ENCODE measurements at places on chromosomes 4 and X.
A peak's percentile ranks its signal among the peaks of the same experiment; 100 is the strongest.

GRCh38 chr4:36142504-36142903, 101.8 kb downstream of the ARAP2 start:
- H3K36me3 ChIP-seq: peaks cover 33% of the 10 kb centered on the region
- H3K4me1 ChIP-seq: peaks cover 9% of the 10 kb centered on the region
- no peak for DNase-seq
- H3K27me3 ChIP-seq: no peaks in the 10 kb centered on the region

DNA sequence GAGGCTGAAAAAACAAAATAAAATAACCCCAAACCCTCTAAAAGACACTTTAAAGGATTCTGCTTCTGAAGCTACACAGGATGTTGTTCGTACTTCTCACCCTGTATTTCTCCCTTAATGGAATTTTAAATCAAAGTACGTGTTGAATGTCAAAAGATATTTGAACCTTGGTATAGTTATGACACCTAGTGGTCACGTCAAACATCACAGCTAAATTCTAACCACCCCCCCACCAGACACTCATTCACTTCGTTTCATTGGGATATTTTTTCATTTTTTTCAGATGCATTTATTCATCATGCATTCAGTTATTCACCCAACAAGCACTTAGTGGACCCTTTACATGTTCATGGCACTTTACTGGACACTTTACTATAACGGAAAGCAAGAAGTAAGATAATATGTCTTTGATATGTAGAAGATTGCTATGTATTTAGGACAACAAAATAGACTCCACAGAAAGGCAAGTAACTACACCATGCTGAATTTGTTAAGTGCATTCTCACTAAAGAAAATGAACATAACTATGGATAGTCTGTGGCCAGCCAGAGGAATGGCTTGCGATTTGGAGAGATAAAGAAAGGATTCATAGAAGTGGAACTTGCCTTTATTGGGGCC, 62.5 kb upstream of the GPR174 start:
- H3K27me3 ChIP-seq: no peaks in the 10 kb centered on the region
- H3K27ac ChIP-seq: peak overlapping the region; percentile 89
- H3K4me3 ChIP-seq: peak overlapping the region; percentile 71

- H3K4me3 ChIP-seq: no peak overlapping the region
- H3K27ac ChIP-seq: peak overlapping the region; percentile 96
- H3K36me3 ChIP-seq: no peaks in the 10 kb centered on the region
- H3K4me1 ChIP-seq: peaks cover 70% of the 10 kb centered on the region
Observed at GRCh38 chr4:184283659-184284335, 66.1 kb upstream of the ENPP6 start.

GRCh38 chr4:116561768-116562167, 523.6 kb downstream of the TRAM1L1 start:
- H3K4me3 ChIP-seq: no peak overlapping the region
- H3K27ac ChIP-seq: no peak overlapping the region
- no peak for DNase-seq
- H3K27me3 ChIP-seq: no peaks in the 10 kb centered on the region

DNA sequence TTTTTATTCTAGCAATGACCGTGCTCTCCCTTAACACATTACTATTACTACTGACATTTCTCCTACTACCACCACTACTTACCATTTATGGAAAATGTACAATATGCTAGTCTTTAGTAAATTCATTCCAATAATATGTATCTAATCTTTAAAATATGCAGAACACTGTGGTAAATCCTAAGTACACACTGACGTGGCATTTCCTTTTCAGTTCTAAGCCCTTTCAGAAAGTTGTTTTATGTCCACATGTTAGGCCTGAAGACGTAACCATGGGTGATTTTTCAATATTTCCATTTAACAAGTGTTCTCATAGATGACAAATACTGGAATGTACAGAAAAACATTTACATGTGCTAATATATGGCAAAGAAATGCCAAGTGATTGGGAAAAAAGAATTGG, 268.6 kb upstream of the SLIT2 start:
- H3K27me3 ChIP-seq: no peaks in the 10 kb centered on the region
- H3K4me3 ChIP-seq: no peak overlapping the region
- no peak overlapping the region for H3K27ac ChIP-seq
- H3K36me3 ChIP-seq: no peaks in the 10 kb centered on the region
- no peaks in the 10 kb centered on the region for H3K4me1 ChIP-seq

GRCh38 chrX:107672955-107673378, 44.7 kb downstream of the PRPS1 start:
- no peaks in the 10 kb centered on the region for H3K27me3 ChIP-seq
- H3K4me1 ChIP-seq: peaks cover 34% of the 10 kb centered on the region
- peak overlapping the region; percentile 95 for H3K27ac ChIP-seq
- no peaks in the 10 kb centered on the region for H3K36me3 ChIP-seq
- H3K4me3 ChIP-seq: peak overlapping the region; percentile 55
- DNase-seq: peak; percentile 80

GRCh38 chr4:139279760-139280620, at the start of gene MGARP:
MGARP (minus strand) TSS chr4:139280225; CDS start chr4:139280158, 67 bp downstream.
- H3K4me3 ChIP-seq: peak within 1 kb of the TSS; percentile 72
- peaks cover 13% of the 10 kb centered on the region for H3K4me1 ChIP-seq
- DNase-seq: peak; percentile 38
- no peak within 1 kb of the TSS for H3K27ac ChIP-seq

GRCh38 chr4:71006203-71006907, 12.9 kb downstream of the DCK start:
- no peak for DNase-seq
- peak overlapping the region; percentile 45 for H3K4me3 ChIP-seq
- H3K27me3 ChIP-seq: no peaks in the 10 kb centered on the region
- peaks cover 76% of the 10 kb centered on the region for H3K4me1 ChIP-seq
- H3K36me3 ChIP-seq: peaks cover 26% of the 10 kb centered on the region
- H3K27ac ChIP-seq: peak overlapping the region; percentile 87

GRCh38 chrX:15882704-15883539, 28.3 kb upstream of the AP1S2 start:
- DNase-seq: peak; percentile 26
- H3K27ac ChIP-seq: peak overlapping the region; percentile 69
- peaks cover 3% of the 10 kb centered on the region for H3K27me3 ChIP-seq
- H3K4me1 ChIP-seq: peaks cover 16% of the 10 kb centered on the region

DNA sequence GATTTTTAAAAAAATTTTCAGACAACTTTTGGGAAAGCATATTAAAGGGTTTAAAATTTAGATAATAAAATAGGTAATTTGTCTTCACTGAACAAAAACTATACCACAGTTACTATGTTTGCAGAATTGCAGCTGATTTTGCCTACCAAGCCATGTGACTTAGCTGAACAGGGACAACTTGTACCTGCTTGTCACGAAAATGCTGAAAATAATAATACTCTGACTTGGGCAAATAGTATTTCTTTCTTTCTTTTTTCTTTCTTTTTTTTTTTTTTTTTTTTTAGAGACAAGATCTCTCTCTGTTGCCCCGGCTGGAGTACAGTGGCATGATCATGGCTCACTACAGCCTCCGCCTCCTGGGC, 225.2 kb upstream of the PPP1R2C start:
- no peak overlapping the region for H3K27ac ChIP-seq
- no peak overlapping the region for H3K4me3 ChIP-seq

- no peaks in the 10 kb centered on the region for H3K4me1 ChIP-seq
- H3K4me3 ChIP-seq: no peak overlapping the region
- H3K36me3 ChIP-seq: no peaks in the 10 kb centered on the region
- DNase-seq: no peak
- no peak overlapping the region for H3K27ac ChIP-seq
Observed at GRCh38 chr4:157304769-157305168, 84.2 kb downstream of the GRIA2 start.

GRCh38 chr4:176034499-176034898, 31.1 kb upstream of the WDR17 start:
- no peak for DNase-seq
- H3K36me3 ChIP-seq: no peaks in the 10 kb centered on the region
- H3K4me1 ChIP-seq: peaks cover 2% of the 10 kb centered on the region
- no peaks in the 10 kb centered on the region for H3K27me3 ChIP-seq

DNA sequence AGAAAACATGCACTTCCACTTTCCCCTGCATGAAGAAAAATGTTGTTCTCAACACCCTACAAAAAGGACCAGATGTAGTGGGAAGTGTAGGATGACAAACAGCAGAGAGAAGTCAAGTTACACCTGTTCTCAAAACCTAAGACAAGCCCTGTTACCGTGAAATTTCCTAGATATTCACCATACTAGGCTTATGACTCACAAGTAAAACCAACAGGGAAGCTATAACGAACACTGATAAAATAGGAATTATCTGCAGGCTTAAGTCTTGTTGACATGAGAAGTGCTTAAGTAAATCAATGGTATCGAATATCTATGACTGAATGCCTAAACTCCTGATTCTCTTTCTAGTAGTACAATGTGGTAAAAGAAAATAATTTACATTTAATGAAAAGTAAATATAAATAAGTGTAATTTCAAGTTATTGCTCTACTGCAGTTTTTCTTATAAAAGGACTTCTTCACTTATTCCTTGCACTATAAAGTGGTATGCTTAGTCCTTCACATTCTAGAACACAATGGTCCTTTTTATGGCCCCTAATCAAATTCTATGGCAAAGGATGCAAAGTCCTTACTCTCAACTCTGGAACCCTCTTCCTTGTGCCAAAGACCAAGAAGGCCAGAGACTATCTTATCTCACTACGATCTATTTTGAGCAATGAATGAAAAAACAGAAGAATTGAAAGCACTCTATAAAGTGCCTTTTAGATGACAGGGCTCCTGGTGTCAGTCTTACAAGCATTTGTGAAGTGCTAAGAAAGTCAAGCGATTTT, 19.6 kb downstream of the AP1S2 start:
- H3K27ac ChIP-seq: no peak overlapping the region
- no peak overlapping the region for H3K4me3 ChIP-seq
- H3K27me3 ChIP-seq: no peaks in the 10 kb centered on the region
- H3K36me3 ChIP-seq: peaks cover 3% of the 10 kb centered on the region
- peaks cover 4% of the 10 kb centered on the region for H3K4me1 ChIP-seq

DNA sequence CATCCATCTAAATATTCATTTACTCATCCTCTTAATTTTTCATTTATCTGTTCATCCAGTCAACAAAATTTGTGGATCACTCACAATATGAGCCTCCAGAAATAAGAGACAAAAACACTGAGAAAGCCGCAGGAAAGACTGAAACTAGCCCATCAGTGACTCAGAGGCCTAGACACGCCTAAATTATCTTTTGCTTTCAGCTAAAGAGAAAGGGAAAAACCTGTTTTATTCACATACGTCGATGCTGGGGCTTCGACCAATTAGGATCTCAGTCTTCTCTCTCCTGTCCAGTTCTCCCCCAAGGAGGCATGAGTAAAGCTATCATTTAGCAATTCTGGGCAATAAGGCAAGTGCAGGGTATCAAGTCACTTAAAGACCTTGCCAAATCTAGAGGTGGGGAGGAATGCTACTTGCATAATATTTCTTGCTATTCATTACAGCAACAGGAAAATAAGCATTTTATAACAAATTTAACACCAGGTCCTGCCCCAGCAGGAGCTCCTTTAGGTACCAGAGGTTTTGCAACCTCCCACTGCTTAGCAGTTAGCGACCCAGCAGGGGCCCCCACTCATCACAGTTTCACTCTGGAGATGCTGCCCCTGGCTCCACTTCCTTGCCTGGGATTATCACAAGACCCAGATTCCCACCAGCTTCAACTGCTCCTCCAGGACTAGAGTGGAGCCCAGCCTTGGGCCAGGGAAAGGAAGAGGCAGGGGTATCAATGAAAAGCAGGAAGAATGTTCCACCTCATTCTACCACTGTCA, 30.1 kb upstream of the TMEM154 start:
- H3K36me3 ChIP-seq: peaks cover under 1% of the 10 kb centered on the region
- DNase-seq: peak; percentile 22
- no peak overlapping the region for H3K4me3 ChIP-seq
- no peak overlapping the region for H3K27ac ChIP-seq
- no peaks in the 10 kb centered on the region for H3K4me1 ChIP-seq
- no peaks in the 10 kb centered on the region for H3K27me3 ChIP-seq

- no peak overlapping the region for H3K27ac ChIP-seq
- no peak overlapping the region for H3K4me3 ChIP-seq
- H3K36me3 ChIP-seq: peaks cover 42% of the 10 kb centered on the region
- no peak for DNase-seq
- H3K27me3 ChIP-seq: no peaks in the 10 kb centered on the region
Observed at GRCh38 chr4:51907006-51907669, 64.2 kb downstream of the DCUN1D4 start.

DNA sequence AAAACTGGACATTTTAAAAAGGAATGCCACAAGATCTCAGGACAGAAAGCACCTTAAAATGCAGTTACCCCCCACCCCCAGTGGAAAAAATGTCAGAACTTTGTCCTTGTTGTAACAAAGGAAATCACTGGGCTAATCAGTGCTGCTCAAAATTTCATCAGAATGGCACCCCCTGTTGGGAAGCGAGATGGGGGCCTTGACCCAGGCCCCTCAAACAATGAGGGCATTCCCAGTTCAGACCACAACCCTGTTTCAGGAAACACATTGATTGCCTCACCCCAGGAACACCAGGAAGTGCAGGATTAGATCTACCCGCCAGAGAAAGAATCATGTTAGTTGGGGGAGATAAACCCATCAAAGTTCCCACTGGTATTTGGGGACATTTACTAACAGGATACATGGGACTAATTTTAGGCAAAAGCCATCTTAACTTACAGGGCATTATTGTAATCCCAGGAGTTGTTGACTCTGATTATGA, 16.4 kb downstream of the SPIN2B start:
- DNase-seq: no peak
- no peaks in the 10 kb centered on the region for H3K4me1 ChIP-seq
- H3K27ac ChIP-seq: no peak overlapping the region
- peaks cover 42% of the 10 kb centered on the region for H3K36me3 ChIP-seq
- H3K4me3 ChIP-seq: no peak overlapping the region

- DNase-seq: no peak
- no peak overlapping the region for H3K4me3 ChIP-seq
- H3K27ac ChIP-seq: no peak overlapping the region
- no peaks in the 10 kb centered on the region for H3K4me1 ChIP-seq
- H3K27me3 ChIP-seq: no peaks in the 10 kb centered on the region
Observed at GRCh38 chr4:8130346-8131066, 28.1 kb downstream of the ABLIM2 start.

- DNase-seq: no peak
- H3K36me3 ChIP-seq: no peaks in the 10 kb centered on the region
- H3K27ac ChIP-seq: no peak overlapping the region
- no peak overlapping the region for H3K4me3 ChIP-seq
- H3K4me1 ChIP-seq: no peaks in the 10 kb centered on the region
Observed at GRCh38 chr4:122755675-122756074, 23.2 kb downstream of the BBS12 start.

GRCh38 chr4:84699001-84699671, 116.2 kb downstream of the CDS1 start:
- H3K4me1 ChIP-seq: no peaks in the 10 kb centered on the region
- H3K27ac ChIP-seq: no peak overlapping the region
- DNase-seq: no peak
